ENCODE measurements at places on chromosomes 13 and 19.

- peak; percentile 21 for DNase-seq
Observed at GRCh38 chr19:45251452-45252354, 632 bp downstream of the MARK4 start.

DNA sequence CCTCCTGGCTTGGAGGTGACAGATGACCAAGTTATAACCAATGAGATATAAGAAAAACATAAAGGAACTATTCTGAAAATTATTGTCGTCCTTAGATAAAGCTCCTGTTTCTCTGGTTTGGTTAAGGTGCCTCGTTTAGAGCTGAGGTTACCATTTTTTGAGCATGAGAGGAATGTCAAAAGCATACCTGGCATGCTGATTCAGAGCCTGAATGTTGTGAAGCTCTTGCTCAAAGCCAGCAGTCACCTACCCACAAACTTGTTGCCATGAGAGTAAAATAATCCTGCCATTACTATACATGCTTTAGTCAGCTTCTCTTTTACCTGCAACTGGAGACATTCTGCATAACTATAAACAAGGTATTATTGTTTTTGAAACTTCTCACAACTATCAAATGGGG is 1116.2 kb downstream of the DIAPH3 start:
- DNase-seq: no peak

DNA sequence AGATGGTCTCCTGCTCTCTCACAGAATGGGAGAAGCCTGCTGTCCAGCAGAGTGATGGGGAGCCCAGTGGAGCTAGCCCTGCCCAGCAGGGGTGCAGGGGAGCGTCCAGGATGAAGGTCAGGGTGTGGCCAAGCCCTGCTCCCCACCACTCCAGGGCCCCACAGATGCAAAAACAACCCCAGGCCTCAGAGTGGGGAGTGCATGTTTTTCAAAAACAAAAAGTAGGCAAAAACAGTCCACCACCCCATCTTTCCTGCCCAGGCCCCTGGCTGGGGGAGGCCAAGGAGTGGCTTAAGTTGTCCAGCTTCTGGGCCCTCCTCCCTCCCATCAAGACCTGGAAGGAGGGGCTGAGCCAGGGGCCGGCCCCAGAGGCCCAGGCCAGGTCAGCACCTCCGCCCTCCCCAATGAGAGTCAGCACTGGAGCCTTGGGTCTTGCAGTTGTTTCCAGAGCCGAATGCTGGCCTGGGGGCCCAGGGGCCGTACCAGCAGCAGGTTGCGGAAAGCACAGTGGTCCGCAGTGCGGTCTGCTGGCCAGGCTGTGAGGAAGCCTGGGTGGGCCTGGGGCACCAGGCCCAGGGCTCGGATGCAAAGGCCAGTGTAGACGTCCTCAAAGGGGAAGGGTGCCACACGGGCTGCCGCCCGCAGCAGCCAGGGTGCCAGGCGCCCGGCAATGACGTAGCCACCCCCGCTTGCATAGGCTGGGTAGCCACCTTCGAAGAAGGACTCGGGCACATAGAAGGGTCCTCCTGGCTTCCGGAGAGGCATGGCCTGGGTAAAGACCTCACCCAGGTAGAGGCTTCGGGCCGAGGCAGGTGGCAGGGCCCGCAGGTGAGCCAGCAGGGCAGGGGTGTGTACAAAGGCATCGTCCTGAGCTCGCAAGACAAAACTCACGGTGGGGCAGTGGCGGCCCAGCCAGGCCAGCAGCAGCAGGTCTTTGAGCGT is 1.7 kb downstream of the B3GNT8 start:
- no peak for DNase-seq

- no peak for DNase-seq
Observed at GRCh38 chr13:79212064-79212619, 193.9 kb downstream of the RBM26 start.

DNA sequence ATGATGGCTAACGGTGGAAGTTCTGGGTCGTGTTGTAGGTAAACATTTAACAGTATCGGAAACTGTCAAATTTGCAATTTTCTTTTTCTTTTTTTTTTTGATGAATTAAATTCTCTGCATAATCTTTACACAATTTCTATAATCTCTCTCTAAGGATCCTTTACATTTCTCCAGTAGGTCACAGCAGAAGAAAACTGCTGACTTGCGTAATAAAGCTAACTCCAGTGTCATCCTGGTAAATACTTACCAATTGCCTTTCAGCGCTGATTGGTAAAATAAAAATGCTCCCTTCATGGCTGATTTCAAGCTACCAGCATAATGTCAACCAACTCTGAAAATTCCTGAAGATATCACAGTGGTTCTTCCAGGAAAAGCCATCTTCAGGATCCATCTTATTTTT is 510.5 kb upstream of the ATXN8OS start:
- DNase-seq: no peak

GRCh38 chr13:113053801-113054604 is 51.6 kb upstream of the F7 start:
- DNase-seq: no peak

DNA sequence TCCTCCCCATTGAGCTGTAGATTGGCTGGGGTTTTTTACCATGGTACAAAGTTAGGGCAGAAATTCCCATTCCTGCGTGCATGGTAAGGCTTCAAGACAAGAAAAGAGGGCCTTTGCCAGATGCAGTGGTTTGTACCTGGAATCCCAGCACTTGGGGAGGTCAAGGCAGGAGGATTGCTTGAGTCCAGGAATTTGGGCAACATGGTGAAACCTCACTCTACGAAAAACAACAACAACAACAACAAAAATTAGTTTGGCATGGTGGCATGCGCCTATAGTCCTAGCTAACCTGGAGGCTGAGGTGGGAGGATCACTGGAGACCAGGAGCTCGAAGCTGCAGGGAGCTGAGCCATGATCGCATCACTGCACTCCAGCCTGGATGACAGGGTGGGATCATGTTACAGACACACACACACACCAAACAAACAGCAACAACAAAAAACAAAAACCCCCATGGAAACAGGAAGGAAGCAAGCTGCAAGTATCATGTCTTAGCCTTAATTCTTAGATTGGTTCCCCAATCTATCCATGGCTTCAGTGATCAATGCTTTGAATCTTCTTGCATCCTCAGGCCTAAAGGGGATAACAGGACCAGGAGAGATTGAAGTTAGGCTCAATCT is 5.5 kb upstream of the WTIP start:
- no peak for DNase-seq

DNA sequence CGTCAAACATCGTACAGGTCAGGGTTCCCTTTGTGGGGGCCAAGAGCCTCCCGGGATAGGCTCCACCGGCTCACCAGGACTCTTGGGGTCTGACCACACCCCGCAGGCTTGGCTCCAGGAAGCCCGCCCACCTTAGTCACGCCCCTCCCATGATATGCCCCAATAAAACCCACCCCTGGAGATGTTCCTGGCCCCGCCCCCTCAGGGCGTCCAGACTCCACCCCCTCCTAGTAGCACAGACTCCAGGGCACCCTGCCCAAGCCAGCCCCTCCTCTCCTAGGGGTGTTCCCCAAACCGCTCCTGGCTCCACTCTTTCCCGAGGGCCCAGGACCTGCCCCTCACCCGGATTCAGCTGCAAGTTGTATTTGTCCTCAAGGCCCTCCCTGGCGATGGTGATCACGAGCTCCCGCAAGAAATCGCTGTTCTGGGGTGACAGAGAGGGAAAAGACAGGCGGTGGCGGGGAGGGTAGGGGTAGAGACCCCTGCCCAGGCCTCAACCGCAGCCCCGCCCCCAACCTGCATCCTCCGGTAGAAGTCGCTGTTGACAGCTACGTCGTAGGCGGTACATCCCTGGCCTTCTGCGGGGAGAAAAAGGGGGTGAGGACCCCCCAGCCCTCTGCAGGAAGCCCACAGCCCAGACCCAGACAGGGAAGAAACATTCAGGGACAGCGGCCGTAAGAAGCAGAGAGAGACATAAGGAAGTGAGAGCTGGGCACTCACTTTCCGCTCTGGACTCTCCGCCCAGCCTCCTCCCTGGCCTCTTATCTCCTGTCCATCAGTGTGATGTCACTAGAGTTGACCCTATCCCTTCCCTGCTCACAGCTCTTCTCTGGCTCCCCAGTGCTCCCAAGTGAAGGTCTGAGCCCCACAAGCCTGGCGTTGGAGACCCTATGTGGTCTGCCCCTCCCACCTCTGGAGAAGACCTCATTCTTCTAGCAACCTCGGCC is 3.9 kb downstream of the PIH1D1 start:
- DNase-seq: no peak

GRCh38 chr13:31963631-31964030 is 67.9 kb upstream of the FRY start:
- no peak for DNase-seq

GRCh38 chr19:8445488-8446001 is 770 bp downstream of the HNRNPM start:
- peak; percentile 69 for DNase-seq

GRCh38 chr13:112574416-112574815 is 13.5 kb downstream of the TUBGCP3 start:
- DNase-seq: no peak

- DNase-seq: no peak
Observed at GRCh38 chr13:44817131-44817671, 172.1 kb downstream of the NUFIP1 start.

GRCh38 chr19:13732337-13732736 is 32.0 kb upstream of the MRI1 start:
- DNase-seq: no peak

DNA sequence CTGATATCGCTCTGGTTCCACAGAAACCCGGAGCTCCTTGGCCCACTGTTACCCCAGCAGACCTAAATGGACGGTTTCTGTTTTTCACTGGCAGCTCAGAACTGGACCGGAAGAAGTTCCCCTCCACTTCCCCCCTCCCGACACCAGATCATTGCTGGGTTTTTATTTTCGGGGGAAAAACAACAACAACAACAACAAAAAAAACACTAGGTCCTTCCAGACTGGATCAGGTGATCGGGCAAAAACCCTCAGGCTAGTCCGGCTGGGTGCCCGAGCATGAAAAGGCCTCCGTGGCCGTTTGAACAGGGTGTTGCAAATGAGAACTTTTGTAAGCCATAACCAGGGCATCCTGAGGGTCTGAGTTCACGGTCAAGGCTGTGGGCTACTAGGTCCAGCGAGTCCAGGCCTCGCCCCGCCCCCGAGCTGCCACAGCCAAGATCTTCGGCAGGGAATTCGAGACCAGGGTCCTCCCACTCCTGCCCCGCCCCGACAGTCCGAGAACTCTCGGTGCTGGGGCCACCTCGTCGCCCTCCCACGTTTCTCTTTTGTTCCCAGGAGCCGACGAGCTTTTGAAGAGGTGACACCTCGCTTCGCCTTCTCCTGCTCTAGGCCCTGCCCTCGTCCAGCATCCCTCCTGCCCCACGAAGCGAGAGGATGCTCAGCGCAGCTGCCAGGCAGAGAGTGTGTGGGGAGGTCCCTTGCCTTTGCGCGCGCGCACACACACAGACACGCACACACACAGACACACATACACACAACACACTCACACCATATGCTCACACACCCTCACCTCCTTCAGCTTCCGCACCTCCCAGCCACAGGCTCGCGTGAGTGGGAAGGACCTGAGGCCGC is 8.8 kb downstream of the ZIC2 start:
- DNase-seq: no peak

- DNase-seq: no peak
Observed at GRCh38 chr19:7983995-7984837, 21.2 kb downstream of the ELAVL1 start.

- no peak for DNase-seq
Observed at GRCh38 chr13:104616990-104617389, 1550.8 kb upstream of the SLC10A2 start.

DNA sequence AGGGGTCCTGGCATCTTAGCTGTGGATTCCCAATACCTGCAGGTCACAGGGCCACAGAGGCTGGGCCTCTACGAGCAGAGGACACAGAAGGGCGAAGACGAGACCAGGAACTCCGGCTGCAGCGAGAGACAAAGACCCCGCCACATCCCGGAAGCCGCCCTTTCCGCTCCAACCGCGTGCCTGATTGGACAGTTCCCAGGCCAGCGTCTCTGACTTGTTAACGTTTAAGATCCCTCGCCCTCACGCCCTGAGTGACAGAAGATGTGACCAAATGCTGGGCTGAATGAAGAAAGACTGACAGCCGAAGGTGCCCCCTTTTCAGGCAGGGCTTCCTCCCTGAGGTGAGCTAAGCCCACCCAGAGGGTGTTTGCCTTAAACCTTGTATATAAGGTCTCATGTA is at the start of gene ZNF98:
TSS of gene ZNF98 (minus strand) at position 136 of the 400 bp plus-strand sequence. CDS start at position 14, 122 bp downstream.
- DNase-seq: no peak

- no peak for DNase-seq
Observed at GRCh38 chr19:56137405-56137804, 3.7 kb upstream of the ZNF444 start.

GRCh38 chr19:5632657-5633056 is 9.8 kb downstream of the SAFB start:
- no peak for DNase-seq

GRCh38 chr13:114057166-114058050 is 75.0 kb downstream of the RASA3 start:
- DNase-seq: no peak

- no peak for DNase-seq
Observed at GRCh38 chr19:46720503-46721239, 3.8 kb upstream of the PRKD2 start.

- no peak for DNase-seq
Observed at GRCh38 chr13:64061649-64062048, 2646.0 kb upstream of the PCDH20 start.

- DNase-seq: no peak
Observed at GRCh38 chr13:30727491-30728355, 7.6 kb upstream of the ALOX5AP start.

DNA sequence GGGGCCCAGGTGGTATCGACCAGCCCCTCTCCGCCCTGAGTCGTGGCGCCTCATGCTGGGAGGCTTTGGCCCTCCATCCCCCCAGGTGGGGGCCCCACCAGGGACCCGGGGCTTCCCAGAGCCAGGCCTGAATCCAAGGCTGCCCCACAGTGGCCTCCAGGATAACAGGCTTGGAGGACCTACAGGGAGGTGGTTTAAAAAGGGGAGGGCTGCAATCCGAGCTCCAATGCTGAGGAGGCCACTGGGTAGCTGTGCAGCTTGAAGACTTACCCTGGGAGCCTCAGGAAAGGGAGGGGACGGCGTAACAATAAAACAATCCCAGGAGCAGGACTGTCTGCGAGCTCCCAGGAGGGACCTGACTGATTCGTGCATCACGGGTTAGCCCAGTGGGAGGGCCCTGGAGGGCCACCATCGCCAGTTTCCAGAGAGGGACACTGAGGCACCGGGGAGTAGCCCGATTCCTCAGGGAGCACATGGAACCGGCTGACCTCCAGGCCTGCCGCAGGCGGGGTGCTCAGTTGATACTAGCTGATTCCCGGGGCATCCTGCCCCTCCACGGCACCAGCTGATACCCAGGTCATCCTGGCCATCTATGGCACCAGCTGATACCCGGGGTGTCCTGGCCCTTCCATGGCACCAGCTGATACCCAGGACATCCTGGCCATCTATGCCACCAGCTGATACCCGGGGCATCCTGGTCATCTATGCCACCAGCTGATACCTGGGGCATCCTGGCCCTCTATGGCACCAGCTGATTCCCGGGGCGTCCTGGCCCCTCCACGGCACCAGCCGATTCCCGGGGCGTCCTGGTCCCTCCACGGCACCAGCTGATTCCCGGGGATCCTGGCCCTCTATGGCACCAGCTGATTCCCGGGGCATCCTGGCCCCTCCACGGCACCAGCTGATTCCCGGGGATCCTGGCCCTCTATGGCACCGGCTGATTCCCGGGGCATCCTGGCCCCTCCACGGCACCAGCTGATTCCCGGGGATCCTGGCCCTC is 3.7 kb upstream of the C2CD4C start:
- DNase-seq: no peak

Measured in activated T-cell treated with anti-CD3 and anti-CD28 coated beads, Interleukin-2, amount 50 U/mL, for 72 hours (primary cell).